ENCODE measurements at places on chromosomes 12 and 14.
A peak's percentile ranks its signal among the peaks of the same experiment; 100 is the strongest.

GRCh38 chr12:90449611-90450010, 505.4 kb downstream of the CCER1 start:
- DNase-seq, result no peak

GRCh38 chr14:65560340-65561027, 148.0 kb downstream of the FUT8 start:
- peak; percentile 49 for DNase-seq

DNA sequence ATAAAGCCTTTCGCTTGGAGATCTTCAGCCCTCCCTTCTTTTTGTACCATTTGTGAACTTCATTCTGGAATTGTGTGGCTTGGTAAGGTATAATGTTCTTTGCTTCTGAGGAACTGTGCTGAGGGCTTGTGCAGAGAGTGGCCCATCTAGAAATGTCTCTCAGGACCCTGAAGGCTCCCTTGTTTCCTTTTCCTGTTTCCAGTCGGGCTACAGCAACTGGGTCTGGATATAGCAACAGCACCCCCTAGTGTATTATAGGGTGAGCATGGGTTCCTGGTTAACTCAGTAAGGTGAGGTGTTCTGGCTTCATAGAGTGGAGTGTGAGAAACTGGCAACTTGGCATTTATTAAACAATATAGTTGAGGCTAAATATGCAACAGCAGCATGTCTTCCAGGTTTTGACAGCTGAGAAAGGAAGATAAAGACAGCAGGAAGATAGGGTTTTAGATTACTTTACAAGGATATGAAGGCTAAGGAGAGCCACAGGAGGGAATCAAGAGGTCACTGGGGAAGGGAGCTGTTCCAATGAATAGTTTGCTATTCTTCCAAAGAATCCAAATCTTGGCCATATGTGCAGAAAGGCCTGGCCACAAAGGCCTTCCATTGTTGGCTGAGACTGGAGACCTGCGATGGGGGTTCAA, 49.1 kb upstream of the RNU6-8 start:
- peak; percentile 81 for DNase-seq

DNA sequence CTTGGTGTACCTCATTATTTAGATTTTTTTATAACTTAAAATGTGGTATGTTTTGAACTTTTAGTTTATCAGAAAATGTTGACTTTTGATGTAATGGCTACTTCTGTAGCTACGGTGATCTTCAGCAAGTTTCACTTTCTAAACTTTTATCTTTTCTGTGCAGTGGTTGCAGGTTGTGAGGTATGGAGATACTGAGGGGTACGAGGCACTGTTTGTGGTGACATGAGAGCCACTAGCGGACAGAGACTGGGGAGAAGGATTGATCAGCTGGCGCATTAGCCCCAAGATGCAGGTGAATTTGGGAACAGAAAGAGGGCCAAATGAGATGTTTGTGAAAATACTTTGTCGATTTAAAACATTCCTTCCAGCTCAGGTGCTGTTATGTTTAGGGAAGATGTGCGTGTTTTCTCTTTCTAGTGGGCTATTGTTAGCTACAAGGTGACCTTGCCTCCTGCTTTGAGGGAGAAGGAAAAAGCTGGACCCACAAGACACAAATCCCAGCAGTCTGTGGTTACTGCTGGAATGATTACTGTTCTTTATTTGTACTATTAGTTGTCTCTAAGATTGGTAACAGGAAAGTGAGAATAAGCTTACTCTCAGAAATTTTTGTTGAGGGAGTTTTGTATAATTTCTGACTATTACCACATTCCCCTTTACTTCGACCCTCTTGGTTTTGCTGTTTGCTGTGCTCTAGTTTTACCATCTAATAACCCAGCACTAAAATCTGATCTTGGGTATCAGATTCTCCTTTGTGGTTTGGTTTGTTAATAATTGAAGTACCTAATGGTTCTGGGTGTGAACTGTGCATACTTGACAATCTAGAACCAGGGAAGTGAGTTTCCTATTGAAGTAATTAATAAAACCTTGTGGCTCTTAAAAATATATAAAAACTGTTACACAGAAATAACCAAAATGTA, 61.7 kb downstream of the FBXO34 start:
- no peak for DNase-seq

GRCh38 chr14:94122438-94122837, 7.0 kb downstream of the IFI27L2 start:
- DNase-seq, result no peak

DNA sequence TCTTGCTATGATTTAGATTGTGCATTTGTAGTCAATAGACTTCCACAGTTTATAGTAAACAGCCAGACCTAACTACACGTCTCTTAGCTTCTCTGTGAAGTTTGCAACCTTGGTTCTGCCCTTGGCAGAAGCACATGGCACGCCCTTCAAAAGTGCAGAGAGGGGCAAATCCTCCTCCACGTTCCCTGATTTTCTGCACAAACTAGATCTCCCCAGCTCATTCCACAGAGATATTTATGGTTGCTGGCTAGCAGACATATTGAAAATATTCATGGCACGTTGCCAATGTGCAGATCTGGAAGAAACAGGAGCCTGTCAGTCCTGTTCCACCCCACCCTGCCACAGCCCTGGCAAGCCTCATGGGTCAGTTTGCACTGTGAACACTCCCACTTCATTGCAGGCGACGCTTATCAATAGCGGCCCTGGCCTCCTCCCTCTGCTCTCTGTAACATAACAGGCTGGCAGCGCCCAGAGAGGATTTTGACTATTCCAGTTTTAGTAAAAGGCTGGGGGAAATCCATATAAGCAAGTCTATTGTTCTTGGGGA, 6.5 kb upstream of the LGALS3 start:
- DNase-seq, result peak; percentile 19

DNA sequence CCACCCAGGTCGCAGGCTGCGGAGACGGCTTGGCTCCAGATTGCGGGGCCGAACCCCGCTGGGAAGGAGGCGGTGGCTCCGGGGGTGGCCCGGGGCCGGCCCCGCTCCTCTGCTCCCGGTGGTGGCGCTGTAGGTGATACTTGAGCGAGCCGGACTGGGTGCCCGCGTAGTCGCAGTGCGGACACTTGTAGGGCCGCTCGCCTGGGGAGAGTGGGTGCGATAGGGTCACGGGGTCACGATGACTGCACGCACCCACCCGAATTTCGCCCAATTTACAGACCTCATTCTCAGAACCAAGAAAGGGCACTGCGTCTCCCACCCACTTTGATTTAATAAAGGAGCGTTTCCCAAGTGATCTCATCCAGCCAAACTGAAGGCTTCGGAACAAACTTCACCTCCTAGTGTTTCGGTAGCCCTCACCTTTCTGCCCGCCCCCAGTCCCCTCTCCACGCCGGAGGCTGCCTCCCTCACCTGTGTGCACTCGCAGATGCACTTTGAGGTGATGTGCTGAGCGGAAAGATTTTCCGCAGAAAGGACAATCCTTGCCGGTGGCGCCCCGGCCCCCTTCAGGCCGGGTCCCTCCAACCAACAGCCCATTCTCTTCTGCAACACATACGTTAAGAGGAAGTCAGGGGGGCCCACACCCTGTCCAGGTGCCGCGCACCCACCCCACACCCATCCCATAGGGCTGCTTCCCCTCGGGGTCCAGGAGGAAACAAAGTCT, 7.4 kb downstream of the ZNF219 start:
- no peak for DNase-seq

- DNase-seq, result peak; percentile 56
Measured at GRCh38 chr12:48817873-48818830, at the start of gene CACNB3. CACNB3 (plus strand) TSS chr12:48818496; CDS start chr12:48818930, 434 bp downstream.

DNA sequence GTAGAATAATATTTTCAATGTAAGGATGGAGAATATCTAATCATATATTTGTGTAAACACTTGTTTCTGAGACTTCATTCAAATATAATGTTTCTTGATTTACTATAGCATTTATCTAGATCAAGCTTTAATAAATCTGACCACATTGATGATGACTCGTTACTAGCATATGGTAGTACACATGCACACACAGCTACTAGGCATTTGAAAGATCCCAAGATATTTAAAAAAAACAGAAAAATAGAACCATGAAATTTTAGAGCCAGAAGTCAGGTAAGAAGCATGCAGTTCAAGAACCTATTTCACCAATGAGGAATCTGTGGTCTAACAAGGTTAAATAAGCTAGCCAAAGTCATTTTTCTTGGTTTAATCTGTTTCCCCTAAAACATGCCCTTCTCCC, 32.0 kb downstream of the DCP1B start:
- DNase-seq, result no peak

DNA sequence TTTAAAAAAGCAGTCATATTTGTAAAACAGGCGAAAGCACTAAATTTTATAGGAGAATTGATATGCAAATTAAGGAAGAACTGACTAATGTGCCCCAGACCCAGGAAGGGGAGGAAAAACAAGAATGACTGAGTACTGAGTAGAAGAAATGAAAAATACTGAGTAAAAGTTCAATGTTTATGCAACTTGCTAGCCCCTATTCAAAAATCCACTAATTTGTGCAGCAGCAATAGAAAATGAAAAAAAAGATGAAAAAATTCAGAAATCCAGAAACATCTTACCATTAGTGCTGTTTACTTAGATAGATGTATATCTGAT, 6.1 kb downstream of the CHD8 start:
- no peak for DNase-seq

DNA sequence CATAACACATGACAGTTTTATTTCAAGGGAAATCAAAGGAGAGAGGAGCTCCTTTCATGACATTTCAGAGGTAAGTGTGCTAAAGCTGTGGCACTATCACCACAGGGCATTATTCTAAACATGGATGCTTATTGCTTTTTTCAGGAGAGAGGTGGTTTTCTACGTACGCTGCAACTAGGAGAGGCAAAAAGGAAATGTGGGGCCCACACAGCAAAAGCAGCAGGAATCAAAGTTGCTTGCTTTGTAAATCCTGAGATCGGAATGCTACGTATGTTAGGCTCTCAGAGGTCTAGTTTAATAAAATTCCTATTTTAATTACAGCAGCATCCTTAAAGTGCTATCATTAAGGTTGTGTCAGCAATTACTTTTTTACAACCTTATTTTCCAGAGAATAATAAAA, 55.0 kb upstream of the GRIP1 start:
- DNase-seq, result no peak

GRCh38 chr12:131057211-131057721, 103.6 kb downstream of the ADGRD1 start:
- no peak for DNase-seq

GRCh38 chr12:127125607-127126259, 1141.2 kb upstream of the TMEM132C start:
- DNase-seq, result no peak

GRCh38 chr12:68224613-68225285, 861 bp downstream of the IL26 start:
- DNase-seq, result no peak

DNA sequence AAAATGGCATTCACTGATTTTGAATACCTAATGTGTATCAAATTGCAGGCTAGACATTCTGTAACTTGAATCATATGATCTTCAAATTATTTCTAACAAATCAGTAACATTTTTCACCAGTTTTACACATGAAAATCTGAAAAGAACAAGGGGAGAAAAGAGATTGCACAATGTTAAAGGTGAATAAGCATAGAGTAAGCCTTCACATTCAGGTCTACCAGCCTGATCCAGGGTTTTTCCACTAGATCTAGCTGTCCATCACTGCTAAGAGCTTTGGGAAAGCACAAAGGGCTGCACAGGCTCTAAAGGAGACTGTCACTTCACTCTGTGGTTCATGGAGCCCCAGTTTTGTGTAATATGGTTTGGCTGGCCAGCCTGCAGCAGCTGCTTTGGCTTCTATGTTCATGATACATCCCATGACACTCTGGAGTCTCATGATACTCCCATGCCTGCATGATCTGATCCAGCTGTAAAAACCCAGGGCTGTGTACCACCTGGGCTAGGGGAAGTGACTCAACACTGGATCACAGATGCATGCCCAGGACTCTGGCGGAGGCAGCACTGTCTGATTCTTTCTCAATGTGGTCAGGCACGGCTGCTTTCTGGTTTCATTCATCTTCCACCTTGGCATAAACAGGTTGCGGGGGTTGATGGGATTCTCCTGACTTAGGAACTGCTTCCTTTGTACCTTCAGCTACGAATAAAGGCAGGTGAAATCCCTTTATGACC, 859.7 kb downstream of the GALC start:
- no peak for DNase-seq
